Hematopoietic multipotent progenitor cell (in vitro differentiated cells): ENCODE measurements at places on chromosomes 6 and 20.

GRCh38 chr6:2193931-2194330, 51.5 kb downstream of the GMDS start:
- DNase-seq = no peak

GRCh38 chr6:35148167-35148741, 7.1 kb upstream of the TCP11 start:
- DNase-seq = no peak

GRCh38 chr6:138128096-138128495, 20.9 kb upstream of the PERP start:
- no peak for DNase-seq

- no peak for DNase-seq
These were observed 17.6 kb upstream of the PYGB start for GRCh38 chr20:25230166-25230831.

DNA sequence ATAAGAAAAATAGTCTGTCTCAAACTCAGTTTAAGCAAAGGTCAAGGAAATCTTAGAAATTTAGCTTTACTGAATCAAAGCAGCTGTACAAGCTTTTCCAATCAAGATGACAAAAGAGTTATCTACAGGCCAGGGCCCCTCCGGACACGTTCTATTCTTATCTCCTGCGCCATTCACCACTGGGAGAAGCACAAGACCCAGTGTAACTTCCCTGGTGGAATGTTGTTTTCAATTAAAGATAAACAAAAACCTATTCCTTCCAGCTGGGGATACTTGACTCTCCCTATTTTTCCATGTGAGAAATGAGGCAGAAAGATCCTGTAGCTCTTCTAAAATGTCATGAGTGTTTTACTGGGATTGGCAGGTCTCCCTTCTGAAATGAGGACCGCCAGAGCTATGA, 123.3 kb downstream of the TBX18 start:
- no peak for DNase-seq

GRCh38 chr6:7249946-7250643, 62.9 kb downstream of the SSR1 start:
- DNase-seq = no peak

DNA sequence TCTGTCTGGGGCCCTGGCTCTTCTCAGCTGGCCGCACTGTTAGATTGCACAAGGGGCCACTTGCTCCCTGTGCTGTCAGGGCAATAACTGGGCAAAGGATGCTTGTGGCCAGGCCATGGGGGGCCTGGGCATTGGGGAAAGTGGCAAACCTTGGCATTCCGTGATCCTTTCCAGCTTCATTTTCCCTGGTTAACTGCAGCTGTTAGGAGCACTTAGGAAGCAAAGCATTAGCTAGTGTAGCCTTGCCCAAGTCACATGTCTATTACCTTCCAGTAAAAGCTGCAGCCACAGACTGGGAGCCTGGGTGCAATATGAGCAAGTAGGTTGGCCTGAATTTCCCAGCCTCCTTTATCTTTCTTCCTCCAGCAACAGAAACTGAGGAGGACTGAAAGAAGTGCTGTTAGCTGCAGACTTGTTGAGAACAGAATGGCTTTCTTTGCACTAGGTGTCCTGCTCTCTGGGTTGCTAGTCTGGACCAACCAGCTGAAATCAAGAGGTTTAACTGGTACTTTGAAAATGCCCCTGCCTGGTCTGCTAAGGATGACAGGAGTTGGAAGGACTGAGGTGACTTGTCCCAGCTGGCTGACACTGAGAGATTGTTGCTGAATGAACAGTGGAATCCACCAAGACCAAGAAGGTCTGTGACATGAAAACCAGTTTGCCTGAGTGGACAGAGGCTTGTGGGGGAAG, 312.3 kb upstream of the SUPT3H start:
- no peak for DNase-seq

GRCh38 chr6:1110941-1111349, 201.0 kb upstream of the FOXQ1 start:
- no peak for DNase-seq

GRCh38 chr20:56439771-56440291, 27.8 kb downstream of the CASS4 start:
- no peak for DNase-seq

DNA sequence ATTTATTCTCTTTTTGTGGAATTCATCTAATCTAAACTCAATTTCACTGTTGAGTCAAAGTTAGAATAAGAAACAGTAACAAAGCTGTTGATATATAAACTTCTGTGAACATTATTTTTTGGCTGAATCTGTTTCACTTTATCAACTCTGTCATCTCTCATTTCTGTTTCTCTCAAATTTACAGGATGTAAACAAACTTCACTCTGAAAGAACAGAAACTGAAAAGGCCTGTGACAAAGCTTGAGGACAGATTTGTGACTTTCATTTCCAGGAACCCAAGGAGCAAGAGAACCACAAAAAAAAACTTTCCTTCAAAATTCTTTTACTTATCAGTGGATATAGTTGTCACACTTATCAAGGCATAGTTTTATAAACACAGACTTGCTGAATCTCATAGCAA, 447.9 kb upstream of the OPRM1 start:
- peak; percentile 3 for DNase-seq

GRCh38 chr6:128528241-128528640, 7.8 kb upstream of the PTPRK start:
- DNase-seq = no peak

DNA sequence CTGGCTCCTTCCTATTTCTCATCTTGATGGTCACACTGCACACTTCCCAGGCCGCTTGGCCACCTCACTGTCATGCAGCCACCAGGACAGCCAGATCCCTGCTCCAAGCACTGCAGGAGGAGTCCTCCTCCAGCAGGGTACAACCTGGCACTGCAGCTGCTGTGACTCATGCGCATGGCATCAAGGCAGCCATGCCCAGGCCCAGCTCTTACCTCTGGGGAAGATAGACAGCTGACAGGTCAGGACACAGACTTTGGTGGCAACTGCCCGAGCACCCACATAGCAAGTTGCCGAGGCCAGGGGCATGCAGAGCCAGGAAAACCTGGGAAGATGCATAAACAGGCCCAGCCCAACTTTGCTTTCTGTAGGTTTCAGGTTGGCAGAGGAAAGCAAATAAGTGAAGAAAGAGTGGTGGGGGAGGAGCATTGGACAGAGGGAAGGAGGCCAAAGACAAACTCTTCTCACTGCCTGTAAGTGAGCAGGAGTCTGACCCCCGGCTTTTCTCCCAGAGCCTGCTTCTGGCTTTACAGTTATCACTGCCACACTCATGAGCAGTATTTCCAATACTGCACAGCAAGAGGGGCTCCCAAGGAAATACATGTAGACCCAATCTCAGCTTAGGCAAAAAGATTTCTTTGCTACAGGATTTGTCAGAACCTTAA, 38.8 kb downstream of the SLC22A3 start:
- DNase-seq = no peak

DNA sequence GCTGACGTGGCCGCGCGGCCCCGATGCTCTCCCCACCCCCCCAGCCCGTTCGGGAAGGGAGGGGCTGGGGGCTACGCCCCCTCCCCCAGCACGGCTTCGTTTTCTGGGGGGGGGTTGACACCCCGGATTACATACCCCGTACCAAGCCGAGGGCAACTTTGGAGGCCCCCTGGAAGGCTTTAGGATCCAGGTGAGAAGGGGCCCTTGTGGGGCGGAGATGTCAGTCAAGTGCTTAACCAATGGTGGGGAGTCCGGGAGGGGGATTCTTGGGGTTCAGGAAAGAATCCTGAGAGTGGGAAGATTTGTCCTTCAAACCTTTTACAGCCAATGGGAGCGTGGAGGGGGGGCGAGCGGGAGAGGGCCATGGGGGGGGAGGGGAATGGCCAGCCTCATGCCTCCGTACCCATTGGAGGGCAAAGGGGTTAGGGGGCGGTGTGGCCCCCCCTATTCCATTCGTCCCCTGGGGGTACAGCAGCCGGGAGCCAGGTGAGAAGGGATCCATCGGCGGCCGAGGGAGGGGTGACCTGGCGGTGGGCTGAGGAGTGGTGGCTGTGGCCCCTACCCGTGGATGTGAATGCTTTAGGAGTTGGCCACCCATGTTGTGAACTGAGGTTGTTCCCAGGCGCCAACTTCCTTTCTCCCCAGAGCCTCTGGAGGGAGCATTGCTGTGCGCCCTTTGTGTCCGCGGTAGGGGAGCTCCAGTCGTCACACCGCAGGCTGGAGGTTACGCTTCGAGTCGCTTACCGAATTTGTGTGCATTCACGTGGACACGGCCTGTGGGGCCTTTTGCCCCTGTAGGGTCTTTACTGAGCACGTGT, 682 bp downstream of the BRD2 start:
- DNase-seq = peak; percentile 62

- DNase-seq = no peak
These were observed 160.2 kb downstream of the NFATC2 start for GRCh38 chr20:51382111-51382985.

GRCh38 chr6:24630856-24631505, 15.0 kb downstream of the KIAA0319 start:
- DNase-seq = no peak

DNA sequence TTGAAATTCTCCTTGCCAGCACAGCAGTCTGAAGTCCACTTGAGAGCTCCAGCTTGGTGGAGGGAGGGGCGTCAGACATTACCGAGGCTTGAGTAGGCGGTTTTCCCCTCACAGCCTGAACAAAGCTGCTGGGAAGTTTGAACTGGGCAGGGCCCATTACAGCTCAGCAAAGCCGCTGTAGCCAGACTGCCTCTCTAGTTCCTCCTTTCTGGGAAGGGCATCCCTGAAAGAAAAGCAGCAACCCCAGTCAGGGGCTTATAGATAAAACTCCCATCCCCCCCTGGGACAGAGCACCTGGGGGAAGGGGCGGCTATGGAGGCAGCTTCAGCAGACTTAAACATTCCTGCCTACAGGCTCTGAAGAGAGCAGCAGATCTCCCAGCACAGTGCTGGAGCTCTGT, 325.3 kb downstream of the GJA1 start:
- DNase-seq = no peak
